ENCODE measurements at places on chromosomes 12 and 14. TPM values are rescaled to one million over a fixed set of nuclear protein-coding genes. Genes with fewer than 3 reads are reported as not detected.

SRP54 gene
- total RNA-seq, result 51.2 TPM

ZNF641 gene
- total RNA-seq, result 34.5 TPM

MYH6 gene
- not detected for total RNA-seq

ESRRB gene
- total RNA-seq, result 0.11 TPM

CD163 gene
- 0.07 TPM for total RNA-seq

DNA sequence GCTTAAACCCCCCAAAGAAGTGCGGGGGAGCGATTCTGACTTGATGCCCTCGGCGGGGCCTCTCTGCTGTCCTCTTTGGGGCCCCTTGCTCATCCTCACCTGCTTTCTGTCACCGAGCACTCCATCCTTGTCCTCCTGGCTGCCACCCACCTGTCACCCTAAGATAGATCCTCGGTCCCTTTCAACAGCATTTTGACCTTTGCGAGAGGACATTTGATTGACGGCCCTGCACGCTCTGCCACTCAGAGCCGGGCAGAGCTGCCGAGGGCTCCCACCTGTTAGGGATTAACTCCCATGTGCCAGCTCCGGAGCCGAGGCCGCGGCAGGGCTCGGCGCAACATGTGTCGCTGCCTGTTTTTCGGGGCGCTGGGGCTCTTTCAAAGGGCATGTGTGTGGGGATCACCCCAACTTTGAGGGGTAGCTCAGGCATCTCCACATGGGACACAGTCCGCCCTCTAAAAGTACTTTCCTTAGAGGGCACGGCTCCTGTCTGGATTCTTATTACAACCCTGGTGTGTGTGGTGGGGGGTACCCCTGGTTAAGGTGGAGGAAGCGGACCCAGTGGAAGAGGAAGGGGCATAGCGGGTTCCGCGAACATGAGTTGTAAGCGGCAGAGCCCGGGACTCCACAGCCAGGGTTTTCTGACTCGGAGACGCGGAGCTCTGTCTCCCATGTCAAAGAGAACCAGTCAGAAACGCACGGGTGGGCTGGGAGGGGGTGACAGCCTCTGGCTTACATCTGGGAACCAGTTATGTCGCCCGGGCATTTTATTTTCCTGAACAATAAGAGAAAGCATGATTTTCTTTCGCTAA, 811 bp upstream of the MEG3 start:
- DNase-seq, result no peak

DNA sequence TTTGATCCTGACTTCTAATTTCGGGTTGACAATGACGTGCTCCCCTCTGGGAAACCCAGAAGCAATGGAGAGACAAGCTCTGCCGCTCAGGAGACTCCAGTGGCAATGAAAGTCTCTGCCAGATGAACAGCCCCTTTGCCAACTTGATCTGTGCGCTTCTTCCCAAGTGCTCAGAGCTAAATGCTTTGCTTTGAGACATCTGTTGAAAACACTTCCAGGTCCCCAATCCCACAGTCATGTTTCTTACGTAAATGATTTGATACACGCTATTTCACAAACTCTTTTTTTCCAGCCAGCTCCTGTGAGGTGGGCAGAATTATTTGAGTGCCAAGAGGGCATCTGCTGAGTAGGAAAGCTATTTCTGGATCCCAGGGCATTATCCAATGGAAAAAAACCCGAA, 147.6 kb downstream of the RIMBP2 start:
- DNase-seq, result no peak

DNA sequence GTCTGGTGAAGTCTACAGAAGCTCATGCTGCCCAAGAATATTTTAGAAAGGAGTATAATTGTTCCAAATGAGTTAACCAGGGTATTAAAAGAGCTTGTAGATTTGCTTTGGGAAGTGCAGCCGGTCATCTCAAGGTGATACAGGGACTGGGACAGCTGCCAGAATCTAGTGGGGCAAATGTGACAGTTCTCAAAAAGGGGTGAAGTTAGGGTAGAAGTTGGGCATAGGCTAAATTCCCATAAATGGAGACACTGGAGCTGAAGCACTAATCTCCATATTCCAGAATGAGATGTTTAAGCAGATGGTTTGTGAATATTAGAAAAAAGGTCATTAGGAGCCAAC, 94.7 kb downstream of the ANO6 start:
- DNase-seq, result no peak

DNA sequence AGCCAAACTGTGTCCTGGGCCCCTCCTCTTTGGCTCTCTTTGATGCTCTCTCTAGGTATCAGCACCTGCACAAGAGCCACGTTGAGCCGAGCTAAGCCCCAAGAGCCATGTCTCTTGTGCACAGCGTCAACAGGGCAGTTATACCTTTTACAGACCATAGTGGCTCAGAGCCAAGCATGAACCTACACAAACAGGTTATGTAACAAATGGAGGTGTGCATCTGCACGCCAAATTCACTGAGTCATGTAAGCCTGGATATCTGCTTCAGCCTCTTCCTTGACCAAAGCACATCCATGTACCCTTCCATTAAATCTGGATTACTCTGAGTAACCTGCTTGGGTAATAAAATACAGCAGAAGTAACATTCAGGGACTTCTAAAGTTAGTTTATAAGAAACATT, 509.7 kb downstream of the NAV3 start:
- DNase-seq, result no peak

DNA sequence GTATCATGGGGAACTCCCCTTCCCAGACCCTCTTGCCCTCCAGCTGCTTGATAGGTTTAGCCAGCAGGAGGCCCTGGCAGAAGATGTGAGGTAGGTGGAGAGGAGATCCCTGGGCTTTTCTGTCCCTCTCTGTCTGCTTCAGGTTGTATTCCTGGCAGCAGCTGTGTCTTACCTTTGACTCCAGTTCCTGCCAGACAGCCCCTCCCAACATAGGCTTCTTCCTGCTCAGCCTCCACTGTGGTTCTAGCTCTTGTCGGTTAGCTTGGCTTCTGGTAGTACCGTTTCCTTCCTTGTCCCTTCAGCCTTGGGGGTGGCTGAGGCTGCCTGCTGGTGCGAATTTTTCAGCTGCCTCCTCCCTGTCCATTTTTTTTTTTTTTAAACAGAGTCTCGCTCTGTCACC, 215.7 kb upstream of the CRY1 start:
- DNase-seq, result no peak

DNA sequence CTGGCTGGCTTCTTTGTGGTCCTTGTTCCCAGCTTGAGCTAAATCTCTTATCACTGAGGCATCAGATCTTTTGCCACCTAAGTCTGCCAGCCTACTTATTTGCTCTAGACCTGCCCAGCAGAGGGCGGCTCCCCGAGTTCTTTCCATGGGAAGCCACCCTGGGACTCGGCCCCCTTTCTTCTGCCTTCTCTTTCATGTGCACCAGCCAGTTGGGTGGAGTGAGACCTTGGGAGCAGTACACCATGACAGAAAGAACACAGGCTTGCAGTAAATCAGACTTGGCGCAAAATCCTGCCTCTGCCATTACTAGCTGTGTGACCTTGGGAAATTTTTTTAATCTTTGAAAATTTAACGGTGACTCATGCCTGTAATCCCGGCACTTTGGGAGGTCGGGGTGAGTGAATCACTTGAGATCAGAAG, 7.4 kb downstream of the SMAGP start:
- no peak for DNase-seq

- DNase-seq, result no peak
These were observed 157.1 kb upstream of the CCND2 start for GRCh38 chr12:4116251-4117111.

DNA sequence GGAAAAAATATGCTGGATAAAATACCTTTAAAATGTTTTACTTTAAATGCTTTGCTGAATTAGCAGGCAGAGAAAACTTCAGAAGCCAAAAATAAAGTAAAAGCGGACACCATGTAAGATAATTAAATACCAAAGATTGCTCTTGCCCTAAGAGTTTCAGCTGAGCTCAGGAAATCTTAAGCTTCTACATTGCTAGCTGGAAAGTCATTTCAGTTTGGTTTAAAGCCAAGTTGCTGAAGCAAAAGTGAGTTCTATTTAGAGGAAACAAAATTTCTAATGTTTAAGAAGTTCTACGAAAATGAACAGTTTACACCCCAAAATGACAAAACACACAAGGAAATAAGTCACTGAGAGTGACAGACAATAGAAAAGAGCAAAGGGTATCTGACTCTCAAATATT, 310.0 kb downstream of the ADAMTS20 start:
- DNase-seq, result no peak

- no peak for DNase-seq
These were observed 22.2 kb upstream of the PPP1R13B start for GRCh38 chr14:103869406-103870143.

DNA sequence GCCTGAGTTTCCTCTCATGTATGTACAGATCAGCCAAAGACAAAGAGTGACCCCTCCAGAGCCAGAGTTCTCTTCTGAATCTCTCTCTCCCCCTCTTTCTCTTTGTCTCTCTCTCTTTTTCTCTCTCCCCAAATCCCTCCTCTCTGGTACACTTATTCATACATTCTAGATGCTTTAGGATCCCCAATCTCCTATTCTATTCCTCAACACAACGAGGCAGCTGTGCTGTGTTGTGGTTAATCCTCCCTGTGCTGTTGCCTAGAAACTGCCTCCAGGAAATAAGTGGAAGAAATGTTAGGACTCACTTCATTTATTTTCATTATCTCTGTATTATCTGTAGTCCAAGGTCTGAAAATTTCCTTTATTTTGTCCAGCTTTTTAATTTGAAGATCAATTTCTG, 350.5 kb upstream of the OR4E1 start:
- no peak for DNase-seq
